ENCODE measurements at places on chromosomes 5 and 9.

DNA sequence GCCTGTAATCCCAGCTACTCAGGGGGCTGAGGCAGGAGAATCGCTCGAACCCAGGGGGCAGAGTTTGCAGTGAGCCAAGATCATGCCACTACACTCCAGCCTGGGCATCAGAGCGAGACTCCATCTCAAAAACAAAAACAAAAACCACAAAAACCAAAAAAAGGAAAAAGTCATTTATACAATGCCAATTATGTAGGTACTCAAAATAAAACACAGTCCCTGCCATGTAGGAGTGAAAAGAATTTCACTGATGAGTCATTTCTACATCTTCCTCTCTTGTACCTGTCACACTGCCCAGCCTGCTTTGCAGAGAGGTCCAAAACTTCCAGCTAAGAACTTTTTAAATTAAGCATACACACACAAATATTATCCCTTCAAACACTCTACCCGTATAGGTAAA is 215.8 kb downstream of the EPB41L4A start:
- H3K27me3 ChIP-seq, result peaks cover 22% of the 10 kb centered on the region
- no peak for DNase-seq
- no peak overlapping the region for H3K4me3 ChIP-seq
- H3K27ac ChIP-seq, result no peak overlapping the region
- no peaks in the 10 kb centered on the region for H3K36me3 ChIP-seq

DNA sequence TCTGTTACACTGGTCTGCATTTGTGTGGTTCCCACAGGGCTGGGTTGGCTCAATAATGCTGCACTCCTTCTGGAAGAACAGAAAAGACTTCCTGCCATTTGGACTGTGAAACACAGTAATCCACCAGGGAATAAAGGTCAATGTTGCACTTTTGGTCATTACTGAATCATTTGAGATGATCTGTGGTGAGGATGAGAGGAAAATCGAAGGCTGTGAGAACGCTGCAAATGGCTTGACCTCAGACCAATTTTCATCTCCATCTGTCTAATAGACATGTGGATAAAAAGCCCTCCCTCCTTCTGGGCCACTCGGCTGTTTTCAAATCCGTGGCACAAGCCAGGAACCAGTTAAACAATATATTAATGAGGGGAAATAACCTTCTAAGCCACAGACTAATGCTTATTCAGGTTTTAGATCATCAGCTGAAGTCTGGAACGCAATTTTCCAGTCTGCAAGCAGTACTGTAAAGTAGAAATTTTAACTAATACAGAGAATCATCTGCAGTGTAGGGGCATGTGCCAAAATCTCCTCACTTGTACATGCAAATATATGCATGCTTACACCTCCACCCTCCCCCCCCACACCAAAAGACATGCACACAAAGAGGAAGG is 20.2 kb downstream of the TLE1 start:
- DNase-seq, result no peak
- H3K4me3 ChIP-seq, result no peak overlapping the region
- no peak overlapping the region for H3K27ac ChIP-seq
- no peaks in the 10 kb centered on the region for H3K36me3 ChIP-seq

- H3K27ac ChIP-seq, result no peak overlapping the region
- DNase-seq, result no peak
- H3K4me3 ChIP-seq, result no peak overlapping the region
- H3K27me3 ChIP-seq, result peaks cover 11% of the 10 kb centered on the region
- H3K36me3 ChIP-seq, result no peaks in the 10 kb centered on the region
These were observed 132.0 kb downstream of the FAM174A start for GRCh38 chr5:100667161-100667630.

GRCh38 chr5:92715946-92716520 is 865.0 kb downstream of the NR2F1-AS1 start:
- H3K4me1 ChIP-seq, result no peaks in the 10 kb centered on the region
- no peaks in the 10 kb centered on the region for H3K27me3 ChIP-seq
- DNase-seq, result no peak
- no peak overlapping the region for H3K4me3 ChIP-seq

DNA sequence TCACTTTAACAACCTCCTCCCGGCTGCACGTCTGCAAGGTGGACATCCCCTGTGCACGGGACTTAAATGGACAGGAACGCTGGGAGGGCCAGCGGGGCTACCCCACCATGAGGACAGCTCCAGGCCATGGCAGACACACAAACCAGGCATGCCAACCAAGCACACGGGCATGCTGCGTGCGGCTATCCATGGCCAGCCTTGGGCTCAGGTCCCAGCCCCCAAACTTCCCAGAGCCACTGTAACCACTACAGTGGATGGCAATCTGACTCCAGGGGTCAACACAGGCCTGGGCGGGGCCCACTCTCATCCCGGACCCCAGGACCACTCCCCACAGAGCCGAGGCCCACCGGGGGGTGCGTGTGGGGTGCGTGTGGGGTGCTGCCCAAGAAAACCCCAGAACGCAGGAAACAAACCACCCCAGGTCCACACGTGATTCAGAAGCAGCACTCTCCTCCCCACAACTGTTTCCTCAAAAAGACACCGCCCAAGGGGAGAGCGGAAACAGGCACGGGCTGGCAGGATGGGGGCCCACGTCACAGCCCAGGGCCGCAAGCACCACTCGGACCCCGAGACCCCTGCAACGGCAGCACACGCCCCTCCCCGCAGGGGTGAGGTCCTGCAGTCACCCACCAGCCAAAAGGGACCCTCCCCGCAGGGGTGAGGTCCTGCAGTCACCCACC is 7.4 kb downstream of the SLC12A7 start:
- peaks cover 55% of the 10 kb centered on the region for H3K4me1 ChIP-seq
- DNase-seq, result peak; percentile 65
- no peaks in the 10 kb centered on the region for H3K27me3 ChIP-seq
- peak overlapping the region; percentile 78 for H3K4me3 ChIP-seq
- peaks cover 14% of the 10 kb centered on the region for H3K36me3 ChIP-seq
- peak overlapping the region; percentile 63 for H3K27ac ChIP-seq

DNA sequence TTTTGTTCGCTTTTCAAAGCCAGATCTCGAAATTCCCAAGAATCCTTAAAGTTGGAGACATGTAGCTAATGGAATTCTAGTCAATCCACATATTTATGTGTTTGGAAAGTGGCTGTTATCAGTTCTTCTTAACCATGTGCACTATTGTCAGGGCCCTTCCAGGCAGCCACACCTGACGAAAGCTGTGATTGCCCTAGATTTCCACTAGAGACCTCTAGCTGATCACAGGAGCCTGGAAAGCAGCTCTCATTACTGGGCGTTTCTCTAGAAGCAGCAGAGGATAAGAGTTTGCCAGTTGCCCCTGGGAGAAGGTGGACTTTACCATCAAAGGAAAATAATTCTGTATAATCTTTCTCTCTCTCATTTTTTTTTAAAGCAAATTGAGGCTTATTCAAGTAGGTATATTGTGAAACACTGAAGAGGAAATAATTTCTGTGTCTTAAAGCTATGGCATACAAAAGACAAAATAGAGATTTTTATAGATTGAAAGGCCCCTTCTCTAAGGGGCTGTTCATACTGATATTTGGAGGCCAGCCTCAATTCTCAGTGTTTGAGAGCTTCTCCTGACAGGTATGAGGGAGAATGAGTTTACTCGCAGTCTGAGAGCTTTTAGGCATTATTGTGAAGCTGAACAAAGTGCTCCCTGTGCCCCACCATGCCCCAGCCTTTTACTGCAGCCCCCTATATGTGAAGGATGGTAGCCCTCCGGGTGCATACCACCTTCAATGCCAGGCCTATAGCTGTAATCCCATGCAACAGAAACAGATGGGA is 405.4 kb upstream of the ACTBL2 start:
- H3K27ac ChIP-seq, result no peak overlapping the region
- no peak overlapping the region for H3K4me3 ChIP-seq
- H3K36me3 ChIP-seq, result no peaks in the 10 kb centered on the region
- H3K27me3 ChIP-seq, result peaks cover 4% of the 10 kb centered on the region
- DNase-seq, result no peak

DNA sequence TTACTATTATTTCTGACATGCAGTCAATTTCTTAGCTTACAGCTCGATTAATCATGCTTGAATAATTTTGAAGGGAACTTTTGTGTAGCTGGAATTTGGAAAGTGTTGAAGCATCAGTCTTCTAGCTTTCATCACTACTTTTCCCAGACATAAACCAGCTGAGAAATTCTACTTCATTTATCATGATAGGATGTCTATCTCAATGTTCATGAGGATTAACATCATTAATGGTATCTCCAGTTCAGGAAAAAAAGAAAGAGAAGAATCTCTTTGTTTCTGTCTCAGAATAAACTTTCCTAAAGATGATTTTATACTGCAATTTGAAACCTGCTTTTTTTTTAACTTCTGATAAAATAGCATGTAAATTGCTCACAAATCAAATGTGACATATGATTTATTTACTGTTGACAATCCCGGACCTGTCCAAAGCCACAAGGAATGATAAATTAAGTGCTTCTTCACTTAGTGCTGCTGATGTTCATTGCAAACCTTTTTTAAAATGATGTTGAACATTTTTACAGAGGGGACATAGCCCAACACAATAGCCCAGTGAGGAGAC is 412.1 kb upstream of the CLINT1 start:
- no peaks in the 10 kb centered on the region for H3K4me1 ChIP-seq
- no peak overlapping the region for H3K27ac ChIP-seq
- no peak for DNase-seq
- H3K36me3 ChIP-seq, result no peaks in the 10 kb centered on the region
- H3K27me3 ChIP-seq, result no peaks in the 10 kb centered on the region

GRCh38 chr5:143055596-143056338 is 285.6 kb downstream of the ARHGAP26 start:
- H3K36me3 ChIP-seq, result peaks cover 54% of the 10 kb centered on the region
- H3K27me3 ChIP-seq, result no peaks in the 10 kb centered on the region
- no peak overlapping the region for H3K4me3 ChIP-seq
- DNase-seq, result no peak
- peak overlapping the region; percentile 96 for H3K27ac ChIP-seq

GRCh38 chr5:10779592-10779991 is 18.6 kb upstream of the DAP start:
- no peaks in the 10 kb centered on the region for H3K4me1 ChIP-seq
- no peak overlapping the region for H3K27ac ChIP-seq
- H3K36me3 ChIP-seq, result no peaks in the 10 kb centered on the region
- no peak for DNase-seq
- H3K4me3 ChIP-seq, result no peak overlapping the region

GRCh38 chr9:109246533-109246932 is 74.3 kb downstream of the EPB41L4B start:
- H3K4me1 ChIP-seq, result no peaks in the 10 kb centered on the region
- H3K4me3 ChIP-seq, result no peak overlapping the region
- peaks cover 13% of the 10 kb centered on the region for H3K27me3 ChIP-seq
- DNase-seq, result no peak
- no peak overlapping the region for H3K27ac ChIP-seq

GRCh38 chr9:37927132-37927531 is 23.2 kb upstream of the SLC25A51 start:
- H3K4me1 ChIP-seq, result peaks cover 4% of the 10 kb centered on the region
- H3K4me3 ChIP-seq, result no peak overlapping the region
- no peak for DNase-seq
- no peak overlapping the region for H3K27ac ChIP-seq

GRCh38 chr9:110141227-110141793 is 66.6 kb downstream of the C9orf152 start:
- peaks cover 57% of the 10 kb centered on the region for H3K4me1 ChIP-seq
- peak overlapping the region; percentile 2 for H3K27ac ChIP-seq
- H3K36me3 ChIP-seq, result peaks cover 73% of the 10 kb centered on the region
- no peaks in the 10 kb centered on the region for H3K27me3 ChIP-seq

DNA sequence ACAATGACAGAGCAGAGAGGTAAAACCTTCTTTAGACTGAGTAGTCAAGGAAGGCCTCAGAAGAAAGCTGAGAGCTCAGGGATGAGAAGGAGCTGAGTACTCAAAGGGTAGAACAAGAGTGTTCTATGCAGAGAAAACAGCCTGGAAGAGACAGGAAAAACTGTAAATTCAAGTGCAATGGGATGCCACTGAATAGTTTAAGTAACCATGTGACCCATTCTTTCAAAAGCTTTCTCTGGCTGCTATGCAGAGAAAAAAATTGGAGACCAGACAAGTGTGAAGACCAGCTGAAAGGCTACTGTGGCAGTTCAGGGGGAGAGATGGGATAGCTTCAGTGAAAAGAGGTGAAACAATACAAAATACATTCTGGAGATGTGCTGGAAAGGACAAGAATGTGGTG is 61.3 kb upstream of the RNF38 start:
- no peak for DNase-seq
- H3K27ac ChIP-seq, result peak overlapping the region; percentile 18
- no peak overlapping the region for H3K4me3 ChIP-seq
- no peaks in the 10 kb centered on the region for H3K27me3 ChIP-seq
- H3K36me3 ChIP-seq, result peaks cover 17% of the 10 kb centered on the region

DNA sequence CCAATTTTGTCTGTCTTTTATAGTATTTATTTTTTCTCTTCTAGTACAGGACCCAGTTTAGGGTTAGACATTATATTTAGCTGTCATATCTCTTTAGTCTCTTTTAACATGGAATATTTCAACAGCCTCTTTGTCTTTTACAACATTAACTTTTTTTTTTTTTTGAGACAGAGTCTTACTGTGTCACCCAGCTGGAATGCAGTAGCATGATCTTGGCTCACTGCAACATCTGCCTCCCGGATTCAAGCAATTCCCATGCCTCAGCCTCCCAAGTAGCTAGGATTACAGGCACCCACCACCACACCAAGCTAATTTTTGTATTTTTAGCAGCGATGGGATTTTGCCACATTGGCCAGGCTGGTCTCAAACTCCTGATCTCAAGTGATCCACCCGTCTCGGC is 90.1 kb downstream of the ADAMTS6 start:
- no peak overlapping the region for H3K4me3 ChIP-seq
- H3K36me3 ChIP-seq, result no peaks in the 10 kb centered on the region
- H3K27ac ChIP-seq, result no peak overlapping the region
- no peaks in the 10 kb centered on the region for H3K4me1 ChIP-seq

GRCh38 chr5:90421136-90421535 is 11.6 kb upstream of the CETN3 start:
- no peak for DNase-seq
- peaks cover 42% of the 10 kb centered on the region for H3K27me3 ChIP-seq
- no peak overlapping the region for H3K4me3 ChIP-seq
- H3K4me1 ChIP-seq, result no peaks in the 10 kb centered on the region
- no peak overlapping the region for H3K27ac ChIP-seq

DNA sequence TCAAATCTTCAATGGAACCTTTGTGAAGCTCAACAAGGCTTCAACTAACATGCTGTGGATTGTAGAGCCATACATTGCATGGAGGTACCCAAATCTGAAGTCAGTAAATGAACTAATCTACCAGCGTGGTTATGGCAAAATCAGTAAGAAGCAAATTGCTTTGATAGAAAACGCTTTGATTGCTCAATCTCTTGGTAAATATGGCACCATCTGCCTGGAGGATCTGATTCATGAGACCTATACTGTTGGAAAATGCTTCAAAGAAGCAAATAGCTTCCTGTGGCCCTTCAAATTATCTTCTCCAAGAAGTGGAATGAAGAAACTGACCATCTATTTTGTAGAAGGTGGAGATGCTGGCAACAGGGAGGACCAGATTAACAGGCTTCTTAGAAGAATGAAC is 54.7 kb upstream of the TTC39B start:
- no peaks in the 10 kb centered on the region for H3K36me3 ChIP-seq
- DNase-seq, result no peak
- H3K27me3 ChIP-seq, result no peaks in the 10 kb centered on the region
- H3K27ac ChIP-seq, result no peak overlapping the region
- peaks cover 4% of the 10 kb centered on the region for H3K4me1 ChIP-seq

GRCh38 chr5:155103146-155103545 is 89.6 kb downstream of the KIF4B start:
- no peak for DNase-seq
- peaks cover 2% of the 10 kb centered on the region for H3K27me3 ChIP-seq
- no peaks in the 10 kb centered on the region for H3K36me3 ChIP-seq
- no peaks in the 10 kb centered on the region for H3K4me1 ChIP-seq
- H3K27ac ChIP-seq, result no peak overlapping the region
